ENCODE measurements at places on chromosomes 1 and 21.
A peak's percentile ranks its signal among the peaks of the same experiment; 100 is the strongest.

GRCh38 chr1:112998592-112999235 lies 42.7 kb upstream of the SLC16A1 start:
- no peak for DNase-seq

- peak; percentile 44 for DNase-seq
Observed at GRCh38 chr1:197614916-197615692, 160.2 kb downstream of the DENND1B start.

DNA sequence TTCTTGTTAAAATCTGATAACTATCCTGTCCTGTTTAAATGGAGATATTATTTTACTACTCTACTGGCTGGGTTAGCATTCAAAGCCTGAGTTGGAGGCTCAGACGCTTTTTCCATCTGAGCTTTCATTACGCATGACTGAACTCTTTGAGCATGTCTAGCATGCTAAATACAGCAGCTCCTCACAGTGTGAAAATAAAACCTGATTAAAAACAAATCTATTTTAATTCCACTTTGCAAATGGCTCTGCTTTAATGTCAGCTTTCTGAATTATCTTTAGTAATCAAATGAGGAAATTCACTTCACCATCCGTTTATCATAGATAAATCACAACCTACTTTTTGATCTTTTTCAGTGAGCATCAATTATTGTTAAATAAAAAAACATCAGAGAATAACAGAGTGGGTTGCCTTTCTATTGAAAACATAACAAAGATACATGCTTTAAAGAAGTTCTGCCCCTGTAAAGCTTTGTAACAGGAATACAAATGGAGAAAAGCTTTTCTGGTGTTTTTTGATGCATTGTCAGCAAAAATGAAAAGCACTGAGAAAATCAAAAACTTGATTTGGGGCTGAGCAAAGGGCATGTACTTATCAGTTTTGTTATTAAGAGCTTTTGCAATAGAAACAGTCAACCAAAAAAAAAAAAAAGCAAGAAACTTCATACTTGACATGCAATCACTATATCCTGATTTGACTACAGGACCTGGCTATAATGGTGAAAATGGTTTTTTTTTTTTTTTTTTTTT lies 3.5 kb upstream of the SPEN start:
- no peak for DNase-seq

GRCh38 chr1:236509647-236510401 lies 14.0 kb upstream of the LGALS8 start:
- DNase-seq: no peak

DNA sequence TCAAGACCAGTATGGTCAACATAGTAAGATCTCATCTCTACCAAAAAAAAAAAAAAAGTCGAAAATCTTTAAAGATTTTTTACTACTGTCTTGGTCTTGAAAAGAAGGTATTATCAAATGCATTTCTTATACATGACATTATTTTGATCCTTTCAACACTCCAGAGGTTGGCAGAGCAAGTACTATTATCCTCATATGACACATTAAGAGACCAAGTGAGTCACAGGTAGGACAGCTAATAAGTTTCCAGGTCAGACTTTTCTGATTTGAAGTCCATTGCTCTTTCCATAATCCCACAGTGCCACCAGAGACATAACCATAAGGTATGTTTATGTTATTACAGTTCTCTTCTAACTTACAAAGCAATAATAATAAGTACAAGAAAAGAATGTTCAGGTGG lies 15.2 kb downstream of the DBT start:
- DNase-seq: no peak

DNA sequence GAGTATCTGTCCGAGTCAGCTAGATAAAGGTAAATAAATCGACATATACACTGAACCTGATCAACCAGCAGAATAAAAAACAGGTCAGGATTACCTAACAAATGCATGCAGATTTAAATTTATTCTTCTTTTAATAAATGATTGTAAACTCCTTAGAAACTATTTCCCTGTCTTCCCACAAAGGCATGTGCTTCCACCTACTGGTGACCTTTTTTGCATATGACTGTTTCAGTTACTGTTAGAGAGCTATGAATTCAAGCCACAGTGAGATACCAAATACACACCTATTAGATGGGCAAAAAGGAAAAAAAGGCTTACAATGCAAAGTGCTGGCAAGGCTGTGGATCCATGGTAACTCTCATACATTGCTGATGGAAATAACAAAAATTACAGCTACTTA lies 957.4 kb upstream of the NCAM2 start:
- DNase-seq: no peak

- DNase-seq: no peak
Observed at GRCh38 chr1:53143527-53143926, 1.1 kb upstream of the SLC1A7 start.

GRCh38 chr1:56877973-56878372 lies 23.4 kb downstream of the C8A start:
- DNase-seq: no peak

- DNase-seq: no peak
Observed at GRCh38 chr1:246476771-246477170, 30.3 kb downstream of the SMYD3 start.

- DNase-seq: no peak
Observed at GRCh38 chr1:25216123-25216522, 16.2 kb downstream of the SYF2 start.

DNA sequence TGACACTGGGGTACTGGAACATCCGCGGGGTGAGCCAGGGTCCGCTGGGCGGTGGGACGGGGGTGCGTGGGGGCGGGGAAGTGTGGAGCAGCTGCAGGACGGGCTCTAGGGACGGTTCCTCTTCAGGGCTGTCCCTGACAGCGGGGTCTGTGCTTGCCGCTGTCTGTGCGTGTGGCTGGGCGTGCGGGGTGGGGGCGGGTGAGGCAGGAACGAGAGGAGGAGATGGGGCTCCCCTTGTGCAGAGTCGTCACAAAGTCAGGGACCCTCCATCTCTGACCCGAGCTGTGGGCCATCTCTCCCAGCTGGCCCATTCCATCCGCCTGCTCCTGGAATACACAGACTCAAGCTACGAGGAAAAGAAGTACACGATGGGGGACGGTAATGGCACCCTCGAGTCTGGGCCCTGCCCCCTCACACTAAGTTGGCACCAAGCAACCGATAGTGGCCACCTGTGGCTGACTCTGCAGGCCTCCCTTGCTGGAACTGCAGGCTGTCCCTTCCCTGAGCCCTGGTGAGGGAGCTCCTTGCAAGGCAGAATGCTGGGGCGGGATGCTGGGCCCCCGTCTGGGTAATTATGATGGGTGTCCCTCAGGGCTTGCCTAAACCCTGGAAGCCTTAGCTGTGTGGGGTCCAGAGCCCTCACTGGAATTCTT lies 392 bp downstream of the GSTM2 start:
- no peak for DNase-seq

GRCh38 chr1:91889717-91890459 lies 3.9 kb upstream of the TGFBR3 start:
- no peak for DNase-seq

GRCh38 chr21:41897047-41897669 lies 18.0 kb upstream of the PRDM15 start:
- DNase-seq: no peak

DNA sequence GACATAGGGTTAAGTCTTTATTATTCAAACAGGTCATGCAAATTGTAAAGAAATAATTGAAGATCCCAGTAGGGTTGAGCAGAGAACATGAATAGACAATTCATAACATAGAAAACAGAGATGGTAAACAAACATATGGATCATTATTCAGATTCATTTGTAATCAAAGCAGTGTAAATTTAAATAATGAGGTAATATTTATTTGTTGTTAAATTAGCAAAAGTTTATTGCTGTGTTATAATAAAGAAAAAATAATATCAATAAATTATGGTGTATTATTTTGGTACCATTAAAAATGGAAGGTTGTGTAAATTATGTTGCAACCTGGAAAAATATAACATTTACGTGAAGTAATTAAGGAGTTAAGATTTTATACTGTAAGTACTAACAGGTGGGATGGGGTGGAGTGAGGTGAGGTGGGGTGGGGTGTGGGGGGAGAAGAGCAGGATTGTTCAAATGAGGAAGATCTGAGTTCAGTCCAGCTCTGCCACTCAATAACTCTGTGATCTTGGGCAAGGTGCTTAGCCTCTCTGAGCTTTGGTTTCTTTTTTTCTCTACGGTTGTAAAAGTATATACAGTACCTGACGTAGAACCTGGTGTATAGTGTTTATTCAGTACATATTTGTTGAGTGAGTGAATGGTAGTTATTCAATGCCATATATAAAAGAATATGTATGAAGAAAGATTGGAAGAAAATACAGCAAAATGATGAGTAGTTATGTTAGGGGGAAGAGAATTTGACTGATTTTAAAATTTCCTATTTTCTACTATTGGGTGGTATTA lies 140.3 kb upstream of the KIF26B start:
- DNase-seq: no peak

GRCh38 chr1:221719987-221720386 lies 21.9 kb downstream of the DUSP10 start:
- no peak for DNase-seq

GRCh38 chr21:45599146-45599581 lies 44.4 kb upstream of the PCBP3 start:
- no peak for DNase-seq

DNA sequence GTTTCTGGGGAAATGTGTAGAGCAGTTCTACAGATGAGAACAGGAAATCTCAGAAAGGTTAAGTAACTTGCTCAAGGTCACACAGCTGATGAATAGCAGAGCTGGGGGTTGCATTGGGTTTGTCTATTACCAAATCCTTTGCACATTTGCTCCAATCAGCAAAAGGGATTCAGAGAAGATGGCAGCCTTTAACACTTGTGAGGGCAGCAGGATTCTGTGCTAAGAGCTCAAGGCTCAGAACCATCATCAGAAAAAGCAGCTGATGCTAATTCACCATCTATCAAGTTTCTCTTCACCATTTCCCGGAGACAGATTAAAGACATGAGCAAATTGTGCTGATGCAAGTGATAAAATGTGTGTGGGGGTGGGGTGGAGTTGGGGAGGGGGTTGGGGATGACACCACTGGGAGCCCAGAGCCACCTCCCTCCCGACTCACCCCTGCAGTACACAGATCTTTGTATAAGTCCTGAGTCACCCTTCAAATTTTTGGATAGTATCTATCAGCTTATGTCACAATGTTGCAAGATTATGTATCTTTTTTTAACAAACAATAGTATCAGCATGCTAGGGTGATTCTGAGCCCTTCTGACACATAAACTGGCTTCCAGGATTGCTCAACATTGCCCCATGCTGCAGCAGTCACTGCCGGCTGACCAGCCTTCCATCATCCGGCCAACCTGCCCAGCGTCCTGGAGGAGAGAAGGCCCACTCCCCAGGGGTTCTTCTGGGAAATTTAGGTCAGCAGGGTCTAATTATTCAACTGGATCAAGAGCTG lies 2.8 kb upstream of the SPSB1 start:
- DNase-seq: no peak

DNA sequence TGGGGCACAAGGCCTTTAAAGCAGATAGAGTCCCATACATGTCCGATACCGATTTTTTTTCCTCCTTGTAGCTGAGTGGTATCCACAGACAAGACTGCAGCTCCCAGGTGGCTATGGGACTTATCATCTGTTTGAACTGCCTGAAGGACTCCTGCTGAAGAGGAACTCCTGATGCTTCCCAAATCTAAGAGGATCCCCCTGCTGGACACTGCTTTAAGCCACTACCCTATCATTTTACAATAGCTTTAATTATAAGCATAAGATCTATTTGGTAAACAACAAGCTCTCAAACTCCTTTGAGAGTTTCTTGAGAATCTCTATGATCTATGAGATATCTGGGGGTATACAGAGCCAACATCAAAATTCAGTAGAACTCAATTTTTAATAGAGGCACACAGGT lies 11.7 kb downstream of the NDC1 start:
- no peak for DNase-seq

- DNase-seq: no peak
Observed at GRCh38 chr1:84995484-84996334, 1.2 kb downstream of the MCOLN2 start.

GRCh38 chr21:33884376-33885171 lies 31.0 kb downstream of the ATP5PO start:
- no peak for DNase-seq

- DNase-seq: peak; percentile 55
Observed at GRCh38 chr1:182616130-182617013, 12.2 kb upstream of the RGS16 start.

GRCh38 chr1:90133133-90133532 lies 138.2 kb downstream of the ZNF326 start:
- no peak for DNase-seq

DNA sequence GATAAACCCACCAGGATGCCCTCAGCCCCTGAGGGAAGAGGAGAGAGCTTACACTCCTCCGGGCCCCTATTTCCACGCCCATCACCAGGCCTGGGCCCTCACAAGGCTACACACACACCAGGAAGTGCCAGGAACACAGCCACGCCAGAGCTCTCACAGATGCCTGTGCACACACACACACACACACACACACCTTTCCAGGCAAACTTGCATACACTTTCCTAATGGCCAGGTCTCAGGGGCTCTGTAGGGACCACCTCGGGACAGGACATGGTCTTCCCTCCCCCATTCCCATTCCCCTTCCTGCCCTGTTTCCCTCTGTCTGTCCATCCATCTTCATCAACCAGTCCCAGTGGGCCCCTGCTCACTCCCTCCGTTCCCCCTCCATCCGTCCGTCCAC lies 9.7 kb upstream of the EPHA2 start:
- no peak for DNase-seq

DNA sequence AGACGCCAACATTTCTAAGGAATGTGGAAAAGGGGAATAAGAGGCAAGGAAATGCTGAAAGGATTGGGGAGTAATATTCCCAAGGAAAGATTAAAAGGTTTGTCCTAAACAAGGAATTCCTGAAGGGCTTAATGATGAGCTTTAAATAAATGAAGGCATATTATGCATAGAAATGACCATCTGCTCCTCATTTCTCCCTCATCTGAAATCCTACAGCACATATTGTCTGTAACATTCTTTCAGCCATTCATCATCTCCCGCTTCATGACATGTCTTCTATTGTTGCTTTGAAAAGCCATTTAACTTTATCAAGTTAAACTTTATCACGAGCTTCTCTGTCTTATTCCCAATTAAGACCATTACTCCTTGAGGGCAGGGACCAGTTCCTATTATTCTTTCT lies 608.7 kb upstream of the PLXNA2 start:
- DNase-seq: no peak

GRCh38 chr21:36437745-36438128 lies 42.2 kb downstream of the CLDN14 start:
- DNase-seq: no peak

DNA sequence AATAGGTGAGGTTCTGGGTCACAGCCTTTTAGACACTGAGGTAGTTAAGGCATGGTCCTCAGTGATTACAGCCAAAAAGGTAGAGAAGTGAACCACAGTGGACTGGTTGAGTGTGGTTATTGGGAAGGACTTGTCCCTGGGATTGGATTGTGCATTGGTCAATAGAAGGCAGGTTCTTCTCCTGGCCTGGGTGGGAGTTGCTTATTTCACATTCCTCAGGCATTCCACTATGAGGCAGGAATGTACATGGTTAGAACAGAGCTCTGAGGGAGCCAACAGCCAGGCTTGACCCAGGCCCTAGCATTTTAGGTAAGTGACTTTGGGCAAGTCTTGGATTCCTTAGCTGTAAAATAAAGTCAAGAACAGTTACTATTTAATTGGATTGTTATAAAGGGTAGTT lies 97.9 kb upstream of the MARK1 start:
- DNase-seq: no peak

- DNase-seq: no peak
Observed at GRCh38 chr1:75203415-75204277, 69.5 kb downstream of the LHX8 start.
